Vagina (tissue), 2 donors: ENCODE measurements at places on chromosomes 1 and 21.

DNA sequence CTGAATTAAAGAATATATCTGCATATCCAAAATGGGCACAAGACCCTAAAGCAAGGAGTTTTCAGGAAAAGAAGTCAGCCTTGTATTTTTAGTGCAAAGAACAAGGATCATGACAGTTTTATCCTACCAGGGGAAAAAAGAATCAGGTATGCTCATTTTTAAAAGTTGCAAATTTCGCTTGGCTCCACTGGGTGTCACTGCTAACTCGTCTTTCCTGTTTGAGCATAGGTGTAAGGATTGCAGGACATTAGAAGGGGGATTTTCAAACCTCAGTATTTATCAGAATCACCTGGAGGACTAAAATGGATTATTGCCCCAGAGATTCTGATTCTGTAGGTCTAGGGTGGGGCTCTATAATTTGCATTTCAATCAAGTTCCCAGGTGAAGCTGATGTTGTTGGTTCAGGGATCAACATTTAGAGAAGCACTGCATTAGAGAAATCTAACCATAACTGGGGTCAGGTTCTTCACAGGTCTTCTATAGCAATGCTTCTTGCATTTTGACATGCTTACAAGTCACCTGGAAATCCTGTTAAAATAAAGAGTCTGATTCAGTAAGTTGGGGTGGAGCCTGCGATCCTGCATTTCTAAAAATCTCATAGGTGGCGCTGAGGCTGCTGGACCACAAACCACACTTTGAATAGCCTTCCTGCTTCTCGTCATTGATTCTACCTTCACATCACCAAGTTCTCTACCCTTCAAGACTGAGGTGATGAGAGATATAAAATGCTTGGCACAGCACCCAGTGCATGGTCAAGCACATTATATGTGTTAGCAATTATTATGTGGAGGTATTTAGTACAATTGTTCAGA lies 39.6 kb downstream of the NUF2 start:
- no peak for DNase-seq
- H3K4me1 ChIP-seq, result no peaks in the 10 kb centered on the region
- H3K36me3 ChIP-seq, result no peaks in the 10 kb centered on the region

DNA sequence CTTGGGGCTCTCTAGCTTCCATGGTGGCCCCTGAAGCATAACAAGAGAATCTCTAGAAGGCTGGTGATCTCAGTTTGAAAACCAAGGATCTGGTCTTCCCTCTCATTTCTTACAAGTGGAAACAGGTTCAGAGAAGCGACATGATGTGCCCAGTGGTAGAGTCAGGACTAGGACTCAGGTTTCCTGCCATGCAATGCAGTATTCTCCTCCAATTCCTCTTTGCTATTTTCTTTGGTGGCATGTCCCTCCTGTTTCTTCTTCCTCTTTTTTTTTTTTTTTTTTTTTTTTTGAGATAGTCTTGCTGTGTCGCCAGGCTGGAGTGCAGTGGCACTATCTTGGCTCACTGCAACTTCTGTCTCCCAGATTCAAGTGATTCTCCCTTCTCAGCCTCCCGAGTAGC lies 195.6 kb upstream of the C1orf105 start:
- no peak overlapping the region for H3K4me3 ChIP-seq
- H3K4me1 ChIP-seq, result no peaks in the 10 kb centered on the region
- H3K27me3 ChIP-seq, result no peaks in the 10 kb centered on the region
- no peak for DNase-seq
- H3K27ac ChIP-seq, result no peak overlapping the region

GRCh38 chr1:172298141-172298540 lies 122.3 kb upstream of the C1orf105 start:
- H3K27ac ChIP-seq, result no peak overlapping the region
- no peak overlapping the region for H3K4me3 ChIP-seq

DNA sequence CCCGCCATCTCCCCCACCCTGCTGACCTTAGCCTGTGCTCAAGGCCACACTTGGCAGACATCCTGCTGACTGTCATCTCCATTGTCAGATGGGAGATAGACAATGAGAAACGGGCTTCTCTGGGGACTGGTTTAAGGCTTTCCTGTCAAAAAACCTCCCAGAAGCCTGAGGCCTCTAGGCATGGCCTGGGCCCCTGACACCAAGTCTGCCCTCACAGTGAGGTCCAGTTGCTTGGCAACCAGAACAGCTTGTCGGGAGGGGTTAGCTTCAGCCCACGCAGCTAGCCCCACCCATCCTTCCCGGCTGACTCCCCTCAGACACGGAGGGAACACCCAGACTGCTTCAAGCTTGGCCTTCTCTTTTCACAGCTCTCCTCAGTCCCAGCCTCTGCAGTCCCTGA lies 11.0 kb downstream of the PLEKHA6 start:
- peak overlapping the region; percentile 68 for H3K27ac ChIP-seq
- no peaks in the 10 kb centered on the region for H3K36me3 ChIP-seq
- no peaks in the 10 kb centered on the region for H3K27me3 ChIP-seq
- peaks cover 36% of the 10 kb centered on the region for H3K4me1 ChIP-seq
- no peak for DNase-seq

DNA sequence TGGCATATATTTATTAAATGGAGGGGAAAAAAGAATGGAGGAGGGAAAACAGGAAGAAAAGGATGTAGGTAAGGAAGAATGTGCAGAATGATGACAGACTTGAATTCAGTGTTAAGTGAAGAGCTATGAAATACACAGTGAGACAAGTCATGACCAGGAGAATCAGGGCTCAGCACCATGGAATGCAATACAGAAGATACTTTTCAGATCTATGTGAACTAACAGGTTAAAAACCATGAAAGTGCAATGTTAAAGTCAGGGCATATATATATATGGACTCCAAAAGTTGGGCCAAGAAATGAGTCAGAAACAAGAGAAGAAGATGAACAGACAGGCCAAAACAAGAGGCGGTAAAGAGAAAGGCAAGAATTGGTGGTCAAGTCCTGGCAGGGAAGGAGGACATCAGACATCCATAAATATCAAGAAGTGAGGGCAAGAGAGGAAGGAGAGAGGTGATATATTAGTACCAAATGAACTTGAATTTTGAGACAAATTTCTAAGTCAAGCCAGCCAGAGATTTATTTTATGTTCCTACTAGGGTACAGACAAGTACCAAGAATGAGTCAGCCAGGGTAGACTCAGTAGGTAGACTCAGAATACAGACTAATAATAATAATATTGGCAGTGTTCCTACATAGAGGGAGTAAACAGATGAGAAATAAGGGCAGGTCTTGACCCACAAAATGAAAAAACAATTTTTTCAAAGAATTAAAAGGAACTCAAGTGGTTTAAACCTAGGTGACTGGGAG lies 39.5 kb upstream of the MCOLN3 start:
- no peaks in the 10 kb centered on the region for H3K4me1 ChIP-seq
- no peak for DNase-seq
- H3K27me3 ChIP-seq, result no peaks in the 10 kb centered on the region
- H3K27ac ChIP-seq, result no peak overlapping the region

GRCh38 chr1:198483645-198484044 lies 56.8 kb downstream of the ATP6V1G3 start:
- no peaks in the 10 kb centered on the region for H3K36me3 ChIP-seq
- no peak overlapping the region for H3K27ac ChIP-seq
- no peaks in the 10 kb centered on the region for H3K4me1 ChIP-seq
- DNase-seq, result no peak
- H3K27me3 ChIP-seq, result no peaks in the 10 kb centered on the region

DNA sequence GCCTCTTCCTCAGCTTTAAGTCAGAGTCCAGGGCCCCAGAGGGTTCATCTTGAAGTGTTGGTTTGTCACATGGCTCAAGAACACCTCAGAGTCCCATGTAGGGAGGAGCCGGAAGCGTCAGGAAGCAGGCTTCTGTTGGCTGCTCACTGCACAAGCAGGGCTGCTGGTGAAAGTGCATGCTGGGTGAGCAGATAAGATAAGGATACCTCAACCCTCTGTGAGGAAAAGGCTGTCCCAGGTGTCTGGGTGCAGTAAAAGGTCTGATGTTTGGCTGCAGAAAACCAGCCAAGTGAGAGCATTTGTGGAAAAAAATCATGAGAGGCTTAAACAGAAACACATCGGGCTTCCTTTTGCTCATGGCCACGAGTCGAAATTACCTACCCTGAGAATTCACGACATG lies 6.2 kb upstream of the TEX35 start:
- H3K4me3 ChIP-seq, result no peak overlapping the region
- H3K27ac ChIP-seq, result no peak overlapping the region
- peaks cover 4% of the 10 kb centered on the region for H3K4me1 ChIP-seq

DNA sequence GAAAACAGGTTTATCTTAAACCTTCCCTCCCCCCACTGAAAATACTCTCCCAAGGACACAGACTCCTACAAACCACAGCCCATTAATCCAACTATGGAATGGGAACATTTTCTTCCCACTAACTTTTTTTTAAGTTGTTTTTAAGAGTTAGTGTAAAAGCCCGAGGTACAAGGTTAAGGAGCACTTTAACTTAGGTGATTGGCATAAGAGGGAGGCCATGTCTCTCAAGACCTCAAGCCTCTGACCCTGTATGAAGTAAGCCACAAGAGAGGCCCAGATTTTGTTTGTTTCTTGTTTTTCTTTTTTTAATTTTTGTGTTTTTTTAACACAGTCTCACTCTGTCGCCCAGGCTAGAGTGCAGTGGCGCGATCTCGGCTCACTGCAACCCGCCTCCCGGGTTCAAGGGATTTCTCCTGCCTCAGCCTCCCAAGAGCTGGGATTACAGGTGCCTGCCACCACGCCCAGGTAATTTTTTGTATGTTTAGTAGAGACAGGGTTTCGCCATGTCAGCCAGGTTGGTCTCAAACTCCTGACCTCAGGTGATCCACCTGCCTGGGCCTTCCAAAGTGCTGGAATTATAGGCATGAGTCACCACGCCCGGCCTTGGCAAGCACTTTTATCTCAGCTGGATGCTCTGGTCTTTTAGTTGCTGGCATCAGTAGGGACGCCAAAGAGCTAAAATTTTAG lies 14.4 kb downstream of the ARMH1 start:
- H3K27me3 ChIP-seq, result no peaks in the 10 kb centered on the region
- H3K36me3 ChIP-seq, result no peaks in the 10 kb centered on the region
- H3K4me1 ChIP-seq, result no peaks in the 10 kb centered on the region
- H3K4me3 ChIP-seq, result no peak overlapping the region
- DNase-seq, result no peak

- H3K4me1 ChIP-seq, result no peaks in the 10 kb centered on the region
- no peak overlapping the region for H3K27ac ChIP-seq
- no peaks in the 10 kb centered on the region for H3K27me3 ChIP-seq
- H3K4me3 ChIP-seq, result no peak overlapping the region
Observed at GRCh38 chr1:113660088-113660487, 99.2 kb downstream of the PHTF1 start.

DNA sequence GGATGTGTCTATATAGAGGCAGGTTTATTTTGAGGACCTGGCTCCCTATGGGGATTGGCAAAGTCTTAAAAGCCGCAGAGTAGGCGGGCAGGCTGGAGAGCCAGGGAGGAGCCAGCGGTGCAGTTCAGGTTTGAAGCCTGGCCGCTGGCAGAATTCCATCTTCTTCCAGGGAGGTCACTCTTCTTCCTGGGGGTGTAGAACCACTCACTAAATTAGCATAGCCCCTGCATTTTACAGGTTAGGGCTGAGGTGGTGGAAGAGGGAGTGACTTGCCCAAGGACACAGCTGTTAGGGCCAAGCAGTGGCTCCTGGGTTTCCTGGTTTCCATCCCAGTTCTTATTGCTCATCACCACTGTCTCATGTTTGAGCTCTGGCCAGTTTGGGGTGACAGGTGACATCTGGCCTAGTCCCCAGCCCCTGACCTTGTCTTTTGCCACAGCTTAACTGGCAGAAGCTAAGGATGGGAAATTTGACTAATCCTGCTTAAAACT lies 1.4 kb downstream of the PINK1 start:
- H3K4me3 ChIP-seq, result peak overlapping the region; percentile 90
- DNase-seq, result no peak
- H3K27me3 ChIP-seq, result no peaks in the 10 kb centered on the region
- peaks cover 20% of the 10 kb centered on the region for H3K36me3 ChIP-seq

- H3K4me1 ChIP-seq, result no peaks in the 10 kb centered on the region
- H3K36me3 ChIP-seq, result peaks cover 9% of the 10 kb centered on the region
- no peak for DNase-seq
- H3K27ac ChIP-seq, result no peak overlapping the region
Observed at GRCh38 chr1:36433102-36433501, 17.1 kb downstream of the OSCP1 start.

DNA sequence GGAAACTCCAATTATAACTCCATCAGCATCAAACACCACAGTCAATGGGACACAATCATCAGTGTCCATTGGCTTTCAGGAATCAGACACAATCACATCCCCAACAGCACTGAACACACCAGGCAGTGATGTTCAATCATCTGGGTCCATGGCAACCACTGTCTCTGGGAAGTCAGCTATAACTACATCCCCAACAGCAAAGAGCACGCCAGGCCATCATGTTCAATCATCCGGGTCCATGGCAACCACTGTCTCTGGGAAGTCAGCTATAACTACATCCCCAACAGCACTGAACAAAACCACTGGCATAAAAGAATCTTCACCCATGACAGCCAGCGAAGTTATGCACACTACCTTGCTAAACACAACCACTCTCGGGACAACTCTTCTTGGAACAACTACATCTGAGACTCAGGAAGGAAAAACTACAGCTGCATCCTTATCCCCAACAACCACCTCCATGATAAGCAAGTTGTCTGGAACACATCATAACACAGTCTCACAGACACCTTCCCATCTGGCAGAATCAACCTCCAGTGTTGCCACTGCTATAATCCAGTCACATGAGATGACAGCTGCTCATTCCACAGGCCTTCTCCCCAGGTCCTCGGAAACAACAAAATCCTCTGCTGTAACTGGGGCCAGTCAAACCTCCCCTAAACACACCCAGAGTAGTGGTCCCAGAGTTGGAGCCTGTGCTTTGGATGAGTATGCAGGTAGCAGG lies 19.9 kb downstream of the CATSPER4 start:
- no peak for DNase-seq
- no peak overlapping the region for H3K4me3 ChIP-seq
- H3K4me1 ChIP-seq, result no peaks in the 10 kb centered on the region
- no peak overlapping the region for H3K27ac ChIP-seq
- H3K36me3 ChIP-seq, result no peaks in the 10 kb centered on the region
- H3K27me3 ChIP-seq, result no peaks in the 10 kb centered on the region

- no peak for DNase-seq
- H3K27ac ChIP-seq, result no peak overlapping the region
- peaks cover 11% of the 10 kb centered on the region for H3K4me1 ChIP-seq
- no peak overlapping the region for H3K4me3 ChIP-seq
- H3K36me3 ChIP-seq, result no peaks in the 10 kb centered on the region
Observed at GRCh38 chr21:41979335-41979734, 25.5 kb upstream of the C2CD2 start.

DNA sequence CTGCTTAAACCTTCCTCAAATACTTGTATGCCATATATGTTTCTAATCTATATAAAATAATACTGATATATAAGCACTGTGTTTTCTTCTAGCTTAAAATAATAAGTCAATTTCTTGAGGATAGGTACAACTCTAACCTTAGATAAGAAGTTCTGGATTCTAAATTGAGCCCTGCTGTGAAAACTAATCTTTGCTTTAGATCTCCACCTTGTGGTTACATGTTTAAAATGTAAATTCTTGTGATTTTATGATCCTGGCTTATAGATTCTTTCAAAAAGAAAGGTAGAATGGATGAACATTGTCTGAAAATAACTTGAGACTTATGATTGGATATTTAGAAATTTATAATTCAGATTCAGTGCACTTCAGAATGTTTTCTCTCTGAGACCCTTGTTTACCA lies 38.9 kb upstream of the HMCN1 start:
- DNase-seq, result no peak
- no peaks in the 10 kb centered on the region for H3K4me1 ChIP-seq
- no peaks in the 10 kb centered on the region for H3K36me3 ChIP-seq
- no peak overlapping the region for H3K27ac ChIP-seq
- H3K27me3 ChIP-seq, result no peaks in the 10 kb centered on the region

- no peaks in the 10 kb centered on the region for H3K36me3 ChIP-seq
- no peak overlapping the region for H3K27ac ChIP-seq
- H3K27me3 ChIP-seq, result no peaks in the 10 kb centered on the region
- no peak for DNase-seq
- no peak overlapping the region for H3K4me3 ChIP-seq
Observed at GRCh38 chr21:27584256-27584655, 617.4 kb upstream of the ADAMTS5 start.
